ENCODE measurements at places on chromosomes 12 and 14. TPM values are rescaled to one million over a fixed set of nuclear protein-coding genes. Genes with fewer than 3 reads are reported as not detected.

DNA sequence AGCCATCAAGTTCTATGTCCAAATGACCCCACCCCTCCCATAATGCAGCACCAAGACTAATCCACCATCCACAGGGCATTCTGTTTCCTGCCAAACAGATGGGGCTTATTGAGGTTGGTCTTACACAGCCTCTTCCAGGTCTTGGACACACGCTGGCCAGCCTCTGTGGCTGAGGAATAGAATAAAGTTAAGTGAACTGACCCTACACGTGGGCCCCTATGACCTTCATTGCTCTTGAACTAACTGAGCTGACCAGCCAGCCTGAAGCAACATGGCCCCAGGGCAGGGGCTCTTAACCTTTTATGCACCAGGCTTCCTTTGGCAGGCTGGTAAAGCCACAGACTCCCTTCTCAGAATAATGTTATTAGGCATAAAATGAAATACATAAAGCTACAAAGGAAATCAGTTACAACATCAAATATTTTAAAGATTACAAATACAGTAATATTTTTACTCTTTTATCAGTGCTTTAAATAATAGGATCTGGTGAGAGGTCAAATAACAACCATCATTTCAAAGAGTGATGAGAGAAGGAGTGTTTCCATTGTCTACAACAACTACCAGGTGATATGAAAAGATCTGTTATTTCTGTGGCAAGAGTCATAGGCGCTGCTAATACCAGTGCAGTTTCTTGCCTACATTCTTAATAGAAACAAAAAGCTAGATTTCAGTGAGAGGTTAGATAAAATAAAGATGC lies 192.9 kb upstream of the NUDT4 start:
- H3K27me3 ChIP-seq: no peaks in the 10 kb centered on the region
- H3K4me1 ChIP-seq: peaks cover 5% of the 10 kb centered on the region
- H3K4me3 ChIP-seq: no peak overlapping the region
- H3K36me3 ChIP-seq: no peaks in the 10 kb centered on the region

- H3K36me3 ChIP-seq: no peaks in the 10 kb centered on the region
- H3K4me3 ChIP-seq: no peak overlapping the region
- peaks cover 11% of the 10 kb centered on the region for H3K4me1 ChIP-seq
- no peaks in the 10 kb centered on the region for H3K27me3 ChIP-seq
Observed at GRCh38 chr14:91873471-91874415, 6.4 kb upstream of the TC2N start.

DNA sequence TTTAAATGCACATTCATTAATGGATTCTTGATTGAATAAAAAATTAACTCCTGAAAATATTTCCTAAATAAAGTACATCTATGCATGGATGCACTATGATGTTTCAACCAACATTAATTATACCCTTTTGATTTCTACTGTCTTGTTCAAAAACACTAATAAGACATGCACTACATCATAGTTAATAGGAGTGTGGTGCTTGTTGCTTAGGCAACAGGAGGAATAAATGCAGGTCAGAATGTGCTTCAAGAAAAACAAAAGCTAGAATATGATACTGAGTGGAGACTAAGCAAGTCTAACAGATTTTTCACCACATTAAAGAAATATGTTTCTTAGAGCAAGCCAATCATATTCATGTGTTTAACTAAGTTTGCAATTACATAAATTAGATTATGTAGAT lies 495.8 kb upstream of the GARIN6 start:
- no peak for DNase-seq
- H3K27me3 ChIP-seq: no peaks in the 10 kb centered on the region
- no peak overlapping the region for H3K27ac ChIP-seq
- no peak overlapping the region for H3K4me3 ChIP-seq

GRCh38 chr12:63875703-63876102 lies 31.2 kb downstream of the SRGAP1 start:
- no peak overlapping the region for H3K27ac ChIP-seq
- H3K4me1 ChIP-seq: no peaks in the 10 kb centered on the region
- no peaks in the 10 kb centered on the region for H3K27me3 ChIP-seq
- DNase-seq: no peak
- no peak overlapping the region for H3K4me3 ChIP-seq

DNA sequence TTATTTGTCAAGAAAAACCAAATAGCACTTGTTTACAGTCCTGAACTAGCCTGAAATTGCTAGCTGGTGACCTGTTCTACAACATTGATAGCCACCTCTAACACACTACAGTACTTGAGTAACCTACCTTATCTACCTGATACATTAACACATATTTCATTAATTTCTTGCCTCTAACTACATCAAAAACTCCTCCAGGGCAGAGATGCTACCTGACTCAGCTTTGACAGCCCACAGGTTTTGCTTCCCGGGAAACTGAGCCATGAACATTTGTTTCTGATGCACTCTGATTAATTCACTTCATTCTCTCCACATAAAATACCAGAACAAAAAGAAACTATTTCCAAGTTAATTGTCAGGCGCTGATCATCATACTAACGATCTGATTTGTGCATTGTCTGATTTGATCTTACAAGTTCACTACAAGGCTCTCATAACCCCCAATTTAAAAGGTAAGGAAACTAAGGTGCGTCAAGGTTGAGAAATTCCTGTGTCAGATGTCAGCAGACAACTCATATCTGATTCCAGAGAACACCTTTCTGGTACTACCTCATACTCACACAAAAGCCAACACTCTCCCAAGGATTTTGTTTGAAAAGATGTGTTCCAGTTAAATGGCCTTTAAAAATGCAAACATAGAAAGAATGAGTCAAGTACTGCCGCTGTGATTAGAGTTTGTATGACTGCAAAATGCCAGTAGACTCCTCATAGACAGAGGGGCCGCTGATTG lies 768.7 kb downstream of the BCL11B start:
- H3K27ac ChIP-seq: no peak overlapping the region
- no peaks in the 10 kb centered on the region for H3K36me3 ChIP-seq
- no peak for DNase-seq
- no peak overlapping the region for H3K4me3 ChIP-seq
- H3K4me1 ChIP-seq: no peaks in the 10 kb centered on the region
- H3K27me3 ChIP-seq: no peaks in the 10 kb centered on the region

DNA sequence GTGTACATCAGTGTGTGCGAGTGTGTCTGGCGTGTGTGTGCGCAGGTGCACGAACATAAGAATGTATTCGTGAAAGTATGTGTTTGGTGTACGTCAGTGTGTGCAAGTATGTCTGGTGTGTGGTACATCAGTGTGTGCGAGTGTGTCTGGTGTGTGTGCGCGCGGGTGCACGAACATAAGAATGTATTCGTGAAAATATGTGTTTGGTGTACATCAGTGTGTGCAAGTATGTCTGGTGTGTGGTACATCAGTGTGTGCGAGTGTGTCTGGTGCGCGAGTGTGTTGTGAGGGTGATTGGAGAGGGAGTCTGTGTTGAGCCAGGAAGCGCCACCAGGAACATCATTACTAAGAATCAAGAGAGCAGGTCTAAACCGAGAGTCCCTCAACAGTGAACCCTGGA lies 143.8 kb downstream of the BCL11B start:
- no peak overlapping the region for H3K27ac ChIP-seq
- no peaks in the 10 kb centered on the region for H3K27me3 ChIP-seq
- H3K36me3 ChIP-seq: no peaks in the 10 kb centered on the region
- DNase-seq: no peak

DNA sequence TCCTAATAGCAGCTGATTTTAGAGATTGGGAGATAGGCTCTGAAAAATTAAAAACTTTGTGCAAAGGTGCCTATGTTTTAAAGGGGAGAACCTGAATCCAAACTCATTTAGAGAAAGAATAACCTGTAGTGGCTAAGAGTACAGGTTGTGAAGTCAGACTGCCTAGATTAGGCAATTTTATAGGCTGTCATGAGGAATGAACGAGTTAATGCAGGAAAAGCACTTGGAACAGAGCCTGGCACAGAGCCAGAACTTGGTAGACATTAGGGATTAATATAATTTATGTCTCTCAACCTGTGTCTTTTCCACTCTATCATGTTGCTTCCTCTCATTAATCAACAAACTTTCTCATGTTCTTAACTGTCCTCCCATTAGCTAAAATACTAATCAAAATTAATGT lies 98.1 kb downstream of the WIF1 start:
- no peaks in the 10 kb centered on the region for H3K27me3 ChIP-seq
- H3K4me1 ChIP-seq: no peaks in the 10 kb centered on the region
- no peak overlapping the region for H3K27ac ChIP-seq
- DNase-seq: no peak

DNA sequence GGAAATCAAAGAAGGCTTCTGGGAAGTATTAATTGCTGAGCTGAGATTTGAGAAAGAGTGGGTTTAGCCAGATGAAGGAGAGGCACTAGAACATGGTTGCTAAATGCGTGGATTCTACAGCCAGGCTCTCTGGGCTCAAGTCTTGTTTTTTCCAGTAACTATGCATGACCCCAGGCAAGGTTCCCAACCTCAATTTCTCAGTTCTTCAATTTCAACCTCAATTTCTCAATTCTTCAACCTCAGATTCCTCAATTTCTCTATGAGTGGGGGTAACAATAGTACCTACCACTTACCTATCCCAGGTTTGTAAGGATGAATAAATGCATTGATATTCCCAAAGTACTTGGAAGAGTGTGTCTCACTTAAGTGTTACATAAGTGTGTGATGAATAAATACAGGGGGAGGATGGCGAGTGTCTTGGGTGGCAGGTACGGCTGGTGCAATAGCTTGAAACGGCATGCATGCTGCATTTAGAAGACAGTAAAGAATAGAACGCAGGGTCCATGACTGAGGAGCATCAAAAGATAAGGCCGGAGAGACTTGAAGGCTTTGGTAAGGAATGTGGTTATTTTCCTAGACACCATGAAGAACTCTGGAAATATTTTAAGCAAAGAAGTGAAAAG lies 149.1 kb upstream of the ATP2B1 start:
- peaks cover 13% of the 10 kb centered on the region for H3K4me1 ChIP-seq
- no peak for DNase-seq
- H3K27ac ChIP-seq: no peak overlapping the region
- no peaks in the 10 kb centered on the region for H3K27me3 ChIP-seq

GRCh38 chr12:3527181-3527580 lies 36.2 kb downstream of the PRMT8 start:
- H3K36me3 ChIP-seq: no peaks in the 10 kb centered on the region
- H3K27ac ChIP-seq: no peak overlapping the region
- H3K4me1 ChIP-seq: no peaks in the 10 kb centered on the region
- H3K27me3 ChIP-seq: no peaks in the 10 kb centered on the region

DNA sequence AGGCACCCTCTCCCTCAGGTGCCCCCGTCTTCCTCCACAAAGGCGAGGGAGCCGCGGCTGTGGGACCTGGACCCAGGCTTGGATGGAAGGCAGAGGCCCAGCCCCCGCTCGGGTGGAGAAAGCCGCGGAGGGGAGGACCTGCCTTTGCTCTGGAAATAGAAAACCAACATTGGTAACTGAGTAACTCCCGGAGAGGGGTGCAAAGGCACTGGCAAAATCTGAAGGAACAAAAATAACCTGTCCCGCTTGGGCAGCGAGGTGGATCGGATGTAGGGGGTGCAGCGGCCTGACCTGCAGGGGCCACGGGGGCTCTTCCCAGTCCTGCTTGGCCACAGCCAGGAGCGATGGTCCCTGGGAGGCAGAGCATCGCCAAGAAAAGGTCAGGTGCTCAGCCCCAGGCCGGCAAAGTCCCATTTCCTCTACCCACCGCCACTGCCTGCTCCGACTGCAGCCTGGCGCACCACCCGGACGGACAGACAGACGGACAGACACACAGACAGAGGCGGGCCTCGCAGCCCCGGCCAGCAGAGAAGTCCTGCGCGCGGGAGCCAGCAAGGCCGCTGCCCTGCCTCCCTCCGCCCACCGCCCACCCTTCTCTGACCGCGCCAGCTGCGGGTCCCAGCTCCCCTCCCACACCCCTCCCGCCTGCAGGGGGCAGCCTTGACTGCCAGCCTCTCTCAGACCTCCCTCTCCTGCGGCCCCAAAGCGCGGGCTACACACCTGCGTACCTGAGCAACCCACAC lies 21.4 kb upstream of the TMEM106C start:
- no peak overlapping the region for H3K27ac ChIP-seq
- H3K27me3 ChIP-seq: no peaks in the 10 kb centered on the region
- H3K4me3 ChIP-seq: peak overlapping the region; percentile 15
- H3K36me3 ChIP-seq: no peaks in the 10 kb centered on the region
- DNase-seq: peak; percentile 54

DNA sequence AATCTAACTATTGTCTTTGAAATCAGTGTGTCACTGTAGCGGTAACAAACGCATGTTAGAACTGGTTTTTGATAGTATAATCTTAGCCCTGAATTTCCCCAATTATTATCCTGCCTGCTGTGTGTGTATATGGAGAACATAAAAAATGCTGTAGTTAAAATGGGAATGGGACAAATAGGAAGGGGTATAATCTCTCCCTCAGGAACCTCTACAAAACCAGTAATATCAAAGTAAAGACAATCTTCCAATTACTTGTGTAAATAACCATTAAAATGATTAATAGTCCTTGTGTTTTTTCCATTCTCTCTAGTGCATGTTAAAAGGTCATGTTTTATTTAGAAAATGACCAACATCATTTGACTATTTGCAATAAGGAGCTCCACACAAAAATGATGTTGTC lies 200.1 kb upstream of the TMTC1 start:
- H3K36me3 ChIP-seq: no peaks in the 10 kb centered on the region
- no peaks in the 10 kb centered on the region for H3K27me3 ChIP-seq
- H3K4me3 ChIP-seq: no peak overlapping the region
- no peak overlapping the region for H3K27ac ChIP-seq
- H3K4me1 ChIP-seq: no peaks in the 10 kb centered on the region

GRCh38 chr12:115871714-115872113 lies 405.8 kb downstream of the MED13L start:
- no peak overlapping the region for H3K27ac ChIP-seq
- no peak overlapping the region for H3K4me3 ChIP-seq
- no peaks in the 10 kb centered on the region for H3K27me3 ChIP-seq
- no peaks in the 10 kb centered on the region for H3K36me3 ChIP-seq

- DNase-seq: peak; percentile 86
- H3K4me3 ChIP-seq: no peak overlapping the region
- no peaks in the 10 kb centered on the region for H3K4me1 ChIP-seq
- no peaks in the 10 kb centered on the region for H3K36me3 ChIP-seq
- H3K27me3 ChIP-seq: no peaks in the 10 kb centered on the region
- no peak overlapping the region for H3K27ac ChIP-seq
Observed at GRCh38 chr12:85872497-85873091, 1.5 kb upstream of the NTS start.

GRCh38 chr14:64566651-64567122 lies 16.9 kb downstream of the PPP1R36 start:
- H3K36me3 ChIP-seq: no peaks in the 10 kb centered on the region
- H3K27ac ChIP-seq: no peak overlapping the region
- H3K4me3 ChIP-seq: no peak overlapping the region
- H3K4me1 ChIP-seq: no peaks in the 10 kb centered on the region

The SLCO1B1 gene
- not detected for total RNA-seq

The BDKRB1 gene
- total RNA-seq: not detected

The KRT71 gene
- total RNA-seq: not detected

The NABP2 gene
- total RNA-seq: 45.6 TPM

The DHH gene
- 0.36 TPM for total RNA-seq

The PLXNC1 gene
- 11.9 TPM for total RNA-seq

Measured in Karpas-422 (cell line).